Right renal pelvis (tissue), 4 donors: ENCODE measurements at places on chromosomes 6 and 20.

DNA sequence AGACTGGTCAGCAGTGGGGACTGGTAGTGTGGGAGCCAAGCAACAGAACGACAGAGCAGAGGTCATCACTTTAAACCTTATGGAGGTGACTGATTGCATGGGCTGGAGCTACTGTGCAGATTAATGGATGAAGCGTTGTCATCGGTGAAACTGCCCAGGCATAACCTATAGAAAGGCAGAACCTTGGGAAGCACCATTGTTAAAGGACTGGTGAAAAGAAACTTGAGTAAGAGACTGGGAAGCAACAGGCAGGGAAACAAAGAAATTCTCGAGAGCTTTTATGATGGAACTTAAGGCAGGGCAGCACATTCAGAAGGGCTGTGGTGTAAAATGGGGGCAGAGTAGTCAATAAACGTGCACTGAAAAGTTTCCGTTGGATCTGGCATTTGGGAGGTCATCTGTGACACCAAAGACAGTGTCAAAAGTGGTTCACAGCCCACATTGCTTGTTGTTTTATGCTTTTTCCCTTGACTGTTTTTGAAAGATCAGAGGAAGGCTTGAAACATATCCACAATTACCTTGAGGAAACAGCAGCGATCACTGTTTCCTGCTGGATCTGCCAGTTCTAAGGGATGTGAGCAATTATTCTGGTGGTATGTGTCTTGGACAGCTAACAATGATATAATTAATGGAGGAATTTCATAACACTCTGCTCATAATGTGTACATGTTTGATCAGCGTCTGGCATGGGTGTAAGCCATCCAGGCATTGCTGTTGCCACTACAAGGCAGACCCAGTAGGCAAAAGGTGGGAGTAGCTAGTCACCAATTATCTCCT lies 62.7 kb downstream of the LRRC1 start:
- no peak for DNase-seq

DNA sequence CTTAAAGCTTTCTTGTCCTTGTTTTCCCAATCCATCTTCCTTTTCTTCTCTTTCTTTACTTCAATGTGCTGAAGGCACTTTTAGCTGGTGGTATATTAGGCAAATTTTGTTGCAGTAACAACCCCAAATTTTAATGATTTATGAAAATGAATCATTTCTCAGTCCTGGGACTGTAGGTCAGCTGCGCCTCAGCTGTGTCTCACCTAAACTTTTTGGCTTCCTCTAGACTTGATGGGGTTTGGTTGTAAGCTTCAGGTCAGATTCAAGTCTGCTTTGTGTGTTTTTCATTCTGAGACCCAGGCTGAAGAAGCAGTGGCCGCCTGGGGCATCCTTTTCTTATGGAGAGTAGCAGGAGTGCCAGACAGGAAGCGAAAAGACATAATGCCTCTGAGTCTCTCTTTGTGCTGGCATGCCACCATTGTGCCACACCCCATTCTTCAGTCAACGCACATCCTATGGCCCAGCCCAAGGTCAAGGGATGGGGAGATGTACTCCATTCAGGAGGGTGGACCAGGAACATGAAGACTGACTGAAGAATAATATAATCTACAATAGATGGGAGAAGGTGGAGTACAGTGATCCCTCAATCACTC lies 28.9 kb upstream of the CD83 start:
- no peak for DNase-seq

GRCh38 chr20:48687117-48687800 lies 140.5 kb downstream of the PREX1 start:
- DNase-seq, result no peak

DNA sequence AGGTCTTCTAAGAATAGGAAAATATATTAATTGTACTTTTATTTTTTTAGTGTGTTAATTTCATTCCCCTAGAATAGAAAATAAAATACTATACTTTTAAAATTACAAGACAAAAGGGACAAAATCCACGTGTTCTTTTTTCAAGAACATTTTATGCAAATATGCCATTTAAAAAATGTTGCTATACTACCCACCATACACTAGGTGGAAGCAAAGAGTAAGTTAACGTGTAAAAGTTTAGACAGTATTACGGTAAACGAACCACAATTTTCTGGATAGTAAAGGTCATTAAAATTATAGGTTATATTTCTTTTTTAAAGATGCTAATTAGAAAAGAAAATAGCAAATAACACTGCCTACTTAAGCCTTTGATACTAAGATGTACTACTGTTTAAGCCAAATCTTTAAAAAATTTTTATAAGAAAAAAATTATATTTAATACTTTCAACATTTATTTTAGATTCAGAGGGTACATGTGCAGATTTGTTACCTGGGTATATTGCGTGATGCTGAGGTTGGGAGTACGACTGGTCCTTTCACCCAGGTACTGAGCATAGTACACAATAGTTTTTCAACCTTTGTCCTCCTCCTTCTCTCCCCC lies 287.6 kb downstream of the PHF3 start:
- no peak for DNase-seq

GRCh38 chr6:80767808-80768207 lies 661.3 kb downstream of the BCKDHB start:
- no peak for DNase-seq

DNA sequence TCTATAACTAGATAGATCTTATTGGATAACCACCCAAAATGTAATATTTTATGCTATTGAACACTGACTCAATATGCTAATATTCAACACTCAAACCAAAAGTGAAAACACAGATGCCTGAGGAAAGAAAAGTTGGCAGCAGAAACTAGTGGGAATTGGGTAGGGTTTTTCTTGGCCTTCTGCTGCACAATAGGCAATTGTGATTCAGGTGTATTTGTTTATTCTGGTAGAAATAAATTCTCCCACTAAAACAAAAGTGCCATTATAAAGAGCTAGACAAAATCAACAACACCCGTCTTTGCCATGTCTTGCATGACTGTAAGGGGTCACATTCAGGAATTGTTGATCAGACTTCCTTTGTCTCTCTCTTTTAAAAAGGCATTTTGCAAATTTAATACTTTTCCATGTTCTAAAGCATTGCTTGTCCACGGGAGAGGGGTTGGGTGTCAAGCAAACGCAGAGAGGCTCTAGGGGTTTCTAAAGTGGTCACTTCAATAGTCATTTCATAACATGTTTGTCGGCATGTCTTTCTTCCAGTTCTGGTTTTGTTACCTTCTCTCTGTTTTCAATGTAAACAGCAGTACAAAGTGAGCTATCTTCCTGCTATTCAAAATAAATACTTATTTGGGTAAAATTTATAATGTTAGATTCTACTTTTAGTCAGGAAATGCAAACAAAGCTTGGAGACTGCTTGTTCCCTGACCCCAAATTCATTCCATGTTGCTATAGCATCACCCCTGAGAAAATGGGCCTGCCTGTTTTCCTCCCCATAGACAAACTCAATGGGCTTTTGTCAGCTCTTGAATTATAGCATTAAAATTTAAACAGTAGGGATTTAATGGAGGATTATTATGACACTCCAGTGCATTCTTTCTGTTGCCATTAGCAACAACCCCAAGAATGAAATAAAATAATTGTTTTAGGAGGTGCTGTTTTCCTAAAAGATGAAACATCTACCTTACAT lies 217.0 kb upstream of the CCN2 start:
- DNase-seq, result no peak

GRCh38 chr6:20680697-20681165 lies 146.5 kb downstream of the CDKAL1 start:
- DNase-seq, result no peak

DNA sequence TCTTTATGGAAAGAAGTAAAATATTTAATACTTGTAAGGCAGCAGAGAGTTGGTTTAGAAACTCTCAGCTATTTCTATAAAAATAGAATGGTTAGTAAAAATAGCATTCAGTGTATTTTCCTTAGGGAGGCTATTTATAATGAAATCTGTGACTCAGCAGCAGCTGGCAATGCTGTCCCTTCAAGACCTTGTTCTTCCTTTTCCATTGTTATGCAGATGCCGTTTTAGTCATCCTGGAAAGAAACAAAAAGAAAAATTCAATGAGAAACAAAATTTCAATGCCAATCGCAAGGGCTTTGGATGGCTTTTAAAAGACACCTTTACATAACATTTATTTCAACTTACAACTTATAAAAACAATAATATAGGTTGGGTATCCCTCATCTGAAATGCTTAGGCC lies 17.5 kb downstream of the MPC1 start:
- DNase-seq, result no peak

DNA sequence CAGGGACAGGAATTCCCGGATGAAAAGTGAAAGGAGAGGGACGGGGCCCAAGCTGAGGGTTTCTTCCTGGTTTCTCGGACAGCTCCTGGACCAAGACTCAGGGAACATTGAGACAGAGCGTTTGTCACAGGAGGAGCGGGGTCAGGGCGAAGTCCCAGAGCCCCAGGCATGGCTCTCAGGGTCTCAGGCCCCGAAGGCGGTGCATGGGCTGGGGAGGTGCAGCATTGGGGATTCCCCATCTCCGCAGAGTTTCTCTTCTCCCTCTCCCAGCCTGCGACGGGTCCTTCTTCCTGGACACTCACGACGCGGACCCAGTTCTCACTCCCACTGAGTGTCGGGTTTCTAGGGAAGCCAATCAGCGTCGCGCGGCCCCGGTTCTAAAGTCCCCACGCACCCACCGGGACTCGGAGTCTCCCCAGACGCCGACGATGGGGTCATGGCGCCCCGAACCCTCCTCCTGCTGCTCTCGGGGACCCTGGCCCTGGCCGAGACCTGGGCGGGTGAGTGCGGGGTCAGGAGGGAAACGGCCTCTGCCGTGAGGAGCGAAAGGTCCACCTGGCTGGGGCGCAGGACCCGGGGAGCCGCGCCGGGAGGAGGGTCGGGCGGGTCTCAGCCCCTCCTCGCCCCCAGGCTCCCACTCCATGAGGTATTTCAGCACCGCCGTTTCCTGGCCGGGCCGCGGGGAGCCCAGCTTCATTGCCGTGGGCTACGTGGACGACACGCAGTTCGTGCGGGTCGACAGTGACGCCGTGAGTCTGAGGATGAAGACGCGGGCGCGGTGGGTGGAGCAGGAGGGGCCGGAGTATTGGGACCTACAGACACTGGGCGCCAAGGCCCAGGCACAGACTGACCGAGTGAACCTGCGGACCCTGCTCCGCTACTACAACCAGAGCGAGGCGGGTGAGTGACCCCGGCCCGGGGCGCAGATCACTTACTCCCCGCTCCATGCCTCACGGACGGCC lies 54.6 kb upstream of the POLR1H start:
- DNase-seq, result no peak

GRCh38 chr6:123802697-123803503 lies 765 bp upstream of the NKAIN2 start:
- peak; percentile 81 for DNase-seq

DNA sequence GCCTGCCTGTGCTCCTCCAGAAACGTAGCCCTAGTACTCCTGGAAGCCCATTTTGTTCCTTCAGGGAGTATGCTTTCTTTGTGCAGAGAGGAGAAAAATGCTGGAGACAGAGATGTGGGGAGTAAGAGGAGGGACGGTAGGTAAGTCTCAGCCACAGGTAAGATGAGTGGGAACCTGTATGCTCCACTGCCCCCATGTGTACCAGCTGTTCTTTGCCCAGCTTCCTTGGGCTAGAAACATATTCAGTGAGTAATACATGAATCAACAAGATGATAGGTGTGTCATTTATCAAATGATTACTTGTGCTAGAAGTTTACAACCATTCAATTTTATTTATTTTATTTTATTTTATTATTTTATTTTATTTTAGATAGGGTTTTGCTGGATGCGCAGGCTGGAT lies 13.6 kb upstream of the CEP85L start:
- no peak for DNase-seq

- DNase-seq, result no peak
Observed at GRCh38 chr6:79042799-79043126, 35.3 kb downstream of the PHIP start.

DNA sequence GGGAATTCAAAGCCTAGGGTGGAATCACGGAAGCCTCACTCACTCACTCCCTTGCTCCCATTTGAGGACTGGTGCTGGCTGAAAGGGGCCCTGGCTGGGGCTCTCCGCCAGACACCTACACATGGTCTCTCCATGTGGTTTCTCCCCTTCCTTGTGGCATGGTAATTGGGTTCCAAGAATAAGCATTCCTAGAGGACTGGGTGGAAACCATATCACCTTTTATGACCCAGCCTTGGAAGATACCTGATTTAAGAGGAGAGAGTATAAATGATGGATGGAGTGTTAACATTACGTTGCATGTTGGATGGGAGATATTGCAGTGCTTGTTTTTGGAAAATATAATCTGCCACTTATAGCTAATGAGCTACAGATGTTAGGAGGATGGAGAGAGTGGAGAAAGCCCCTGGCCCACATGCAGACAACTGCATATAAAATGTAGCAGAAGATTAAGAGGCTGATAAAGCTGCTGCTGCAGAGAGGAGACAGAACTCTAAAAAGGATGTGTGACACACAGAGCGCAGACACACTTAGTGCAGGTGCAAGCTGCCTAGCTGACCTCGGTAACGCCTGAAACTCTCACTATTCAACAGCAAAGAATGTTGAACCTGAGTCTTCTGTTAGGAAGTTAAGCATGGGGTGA lies 23.3 kb upstream of the CDKN1A start:
- DNase-seq, result no peak

DNA sequence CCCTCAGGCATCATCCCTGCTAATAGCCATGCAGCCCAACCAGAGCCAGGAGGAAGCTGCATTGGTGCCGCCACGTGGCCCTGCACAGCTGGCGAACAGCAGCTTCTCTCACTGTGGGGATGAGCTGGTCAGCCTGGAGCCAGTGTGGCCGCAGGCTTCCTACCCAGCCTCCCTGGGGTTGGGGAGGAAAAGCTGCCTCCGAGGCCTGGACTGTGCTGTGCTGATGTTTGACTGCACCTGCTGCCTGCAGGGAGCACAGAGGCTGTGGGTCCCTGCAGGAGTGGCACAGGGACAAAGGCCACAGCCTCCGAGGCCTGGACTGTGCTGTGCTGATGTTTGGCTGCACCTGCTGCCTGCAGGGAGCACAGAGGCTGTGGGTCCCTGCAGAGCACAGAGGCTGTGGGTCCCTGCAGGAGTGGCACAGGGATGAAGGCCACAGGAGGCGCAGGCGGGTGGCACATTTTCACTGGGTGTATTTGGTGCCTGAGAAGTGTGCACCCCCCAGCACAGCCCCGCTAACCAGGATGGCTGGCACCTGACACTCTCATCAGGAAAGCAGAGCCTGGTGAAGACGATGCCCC lies 83.9 kb downstream of the DLL1 start:
- DNase-seq, result no peak

GRCh38 chr6:20198156-20198774 lies 14.0 kb downstream of the MBOAT1 start:
- no peak for DNase-seq

DNA sequence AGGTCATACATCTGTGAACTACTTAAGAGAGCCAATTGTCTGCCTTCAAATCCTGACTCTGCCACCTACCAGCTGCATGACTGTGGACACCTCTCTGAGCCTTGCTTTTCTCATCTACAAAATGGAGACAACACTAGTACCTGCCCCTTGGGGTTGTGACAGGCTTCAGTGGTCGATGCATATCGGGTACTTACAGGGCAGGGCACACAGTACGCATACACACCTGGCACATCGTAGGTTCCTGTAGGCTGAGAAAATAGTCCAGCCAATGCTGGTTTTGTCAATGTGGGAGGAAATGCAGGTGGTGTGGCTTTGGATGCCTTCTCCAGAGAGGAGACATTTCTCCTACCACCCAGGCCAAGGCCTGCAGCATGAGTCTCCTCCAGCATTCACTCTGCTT lies 2.3 kb downstream of the ADIG start:
- no peak for DNase-seq
